PC-3 (cell line): ENCODE measurements at places on chromosomes 3 and 15. TPM values are rescaled to one million over a fixed set of nuclear protein-coding genes. Genes with fewer than 3 reads are reported as not detected.
A peak's percentile ranks its signal among the peaks of the same experiment; 100 is the strongest.

DNA sequence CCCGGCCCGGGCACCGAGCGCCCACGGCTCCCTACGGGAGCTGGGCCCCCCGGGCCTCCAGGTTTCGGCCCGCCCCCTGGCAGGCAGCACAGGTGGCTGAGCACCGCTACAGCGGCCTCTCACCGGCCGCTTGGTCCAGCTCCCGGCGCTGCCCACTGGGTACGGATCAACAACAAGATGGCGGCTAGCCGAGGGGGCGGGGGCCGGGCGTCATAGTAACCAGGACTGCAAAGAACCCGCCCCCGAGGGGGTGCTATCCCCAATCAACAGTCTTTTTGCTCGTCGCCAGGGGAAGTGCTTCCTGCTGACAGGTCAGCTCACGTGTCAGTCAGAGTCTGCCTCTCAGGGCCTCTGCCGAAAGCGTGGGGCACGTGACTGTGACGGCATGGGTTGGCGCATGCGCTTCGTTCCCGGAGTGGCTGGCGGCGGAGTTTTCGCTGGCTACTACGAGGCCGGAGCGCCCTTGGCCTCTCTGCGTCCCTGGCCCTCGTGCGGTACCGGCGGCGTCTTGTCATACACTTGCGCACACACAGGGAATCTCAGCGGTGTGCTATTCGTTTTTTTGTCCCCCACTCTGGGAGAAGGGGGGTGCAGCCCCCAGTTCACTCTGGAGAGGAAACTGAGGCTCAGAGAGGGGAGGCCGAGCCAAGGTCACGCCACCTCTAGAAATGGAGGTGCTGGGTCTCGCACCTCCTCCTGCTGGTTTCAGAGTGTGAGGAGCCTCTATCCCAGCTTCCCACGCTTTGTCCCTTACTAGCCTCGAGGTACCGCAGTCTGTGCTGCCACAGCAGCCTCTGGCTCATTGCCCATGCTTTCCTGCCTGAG, at the start of gene IP6K1:
TSS of gene IP6K1 (minus strand) at position 186 of the 825 bp plus-strand sequence. CDS start 38,502 bp downstream, outside the sequence.
- DNase-seq, result peak; percentile 100

- no peak for DNase-seq
Measured at GRCh38 chr15:90585863-90586262, 56.1 kb downstream of the CRTC3 start.

GRCh38 chr3:45048244-45048643, 22.1 kb downstream of the CLEC3B start:
- DNase-seq, result no peak

- DNase-seq, result peak; percentile 54
Measured at GRCh38 chr3:114155370-114155821, 23.5 kb downstream of the DRD3 start.

DNA sequence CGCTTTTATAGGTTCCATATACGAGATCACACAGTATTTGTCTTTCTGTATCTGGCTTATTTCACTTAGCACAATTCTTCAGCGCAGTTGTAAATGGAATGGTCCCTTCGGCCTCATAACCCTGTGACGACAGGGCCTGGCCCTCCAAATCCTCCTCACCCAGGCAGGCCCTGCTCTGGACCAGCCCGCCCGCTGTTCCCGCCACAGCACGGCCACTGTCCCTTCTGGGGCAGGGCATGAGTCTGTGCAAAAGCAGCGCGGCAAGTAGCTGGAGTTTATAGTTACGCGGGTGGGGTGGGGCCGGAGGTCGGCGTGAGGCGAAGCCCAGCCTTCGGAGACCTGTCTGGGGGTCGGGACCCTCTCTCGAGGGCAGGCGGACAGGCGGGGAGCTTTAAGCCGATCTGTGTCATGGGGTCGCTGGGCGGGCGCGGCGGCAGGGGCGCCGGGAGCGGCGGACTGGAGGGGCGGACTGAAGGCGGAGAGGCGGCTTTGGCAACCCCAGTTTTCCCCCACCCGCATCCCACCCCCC, 543 bp downstream of the ARPIN start:
- DNase-seq, result peak; percentile 35

Gene ACOX2
- total RNA-seq, result 9.8 and 10.8 TPM in 2 replicates

DNA sequence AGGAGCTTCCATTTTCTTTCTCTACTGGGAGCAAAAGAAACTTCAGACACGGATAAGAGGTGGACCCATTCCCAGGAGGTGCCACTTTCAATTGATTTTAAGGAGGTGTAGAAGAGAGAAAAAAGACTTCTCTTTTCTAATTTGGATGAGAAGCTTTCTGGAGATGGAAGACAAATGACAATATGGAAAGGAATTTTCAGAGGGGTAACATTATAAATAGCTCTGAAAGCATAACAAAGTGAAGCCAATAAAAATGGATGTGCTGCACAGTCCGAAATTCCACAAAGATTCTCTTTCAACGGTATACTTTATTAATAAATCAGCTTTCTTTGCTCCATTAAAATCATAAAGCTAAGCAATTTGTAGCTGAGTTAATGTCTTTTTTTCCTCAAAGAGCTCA, 607.2 kb upstream of the MDFIC2 start:
- DNase-seq, result no peak

Gene SAXO2
- 0.35 and 3.7 TPM in 2 replicates for total RNA-seq

Gene GOLGA6L26
- not detected in 2 replicates for total RNA-seq
